ENCODE measurements at places on chromosomes 12 and 14.

GRCh38 chr12:78671295-78671694, 193.3 kb upstream of the SYT1 start:
- DNase-seq: no peak

GRCh38 chr12:91171476-91171875, 11.1 kb downstream of the DCN start:
- no peak for DNase-seq

GRCh38 chr14:58716706-58717105, 78.9 kb downstream of the DACT1 start:
- DNase-seq: no peak

DNA sequence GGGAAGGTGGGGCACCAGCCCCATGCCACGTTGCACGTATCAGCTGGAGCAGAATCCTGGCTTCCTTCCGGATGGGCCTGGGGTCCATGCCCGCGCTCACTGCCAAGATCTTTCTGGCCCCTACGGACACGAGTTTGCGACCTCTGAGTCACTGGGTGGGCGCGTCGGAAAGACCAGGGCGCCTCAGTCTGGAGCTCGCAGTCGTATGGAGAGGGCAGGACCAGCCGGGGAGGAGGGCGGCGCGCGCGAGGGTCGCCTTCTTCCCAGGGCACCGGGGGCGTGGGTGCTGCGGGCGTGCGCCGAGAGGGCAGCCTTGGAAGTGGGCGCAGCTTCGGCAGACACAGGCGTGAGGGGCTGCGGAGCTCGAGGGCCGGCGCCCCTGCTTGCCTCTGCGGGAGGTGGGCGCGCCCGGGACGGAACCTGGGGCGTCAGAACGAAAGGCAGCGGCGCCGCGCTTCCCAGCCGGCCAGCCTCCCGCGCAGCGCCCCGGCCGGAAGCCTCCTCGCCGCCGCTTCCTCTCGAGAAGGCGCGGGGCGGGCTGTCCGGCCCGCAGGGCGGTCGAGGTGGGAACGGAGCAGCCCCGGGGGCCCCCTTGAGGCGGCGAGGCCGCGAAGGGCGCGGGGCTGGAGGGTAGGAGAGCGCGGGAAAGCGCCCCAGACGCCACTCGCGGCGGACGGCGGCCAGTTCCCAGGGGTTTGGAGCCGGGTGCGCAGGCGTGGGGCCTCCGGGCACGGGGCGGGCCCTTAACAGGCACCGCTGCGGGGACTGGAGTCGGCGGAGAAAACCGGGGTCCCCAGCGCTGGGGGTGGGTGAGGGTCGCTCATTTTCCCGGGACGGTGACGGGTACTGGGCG, at the start of gene ARL6IP4:
Gene ARL6IP4 (plus strand): TSS at position 499 of the 853 bp plus-strand sequence. CDS start 459 bp downstream, outside the sequence.
- peak; percentile 37 for DNase-seq

GRCh38 chr12:94089891-94090290, 58.5 kb upstream of the PLXNC1 start:
- DNase-seq: no peak

DNA sequence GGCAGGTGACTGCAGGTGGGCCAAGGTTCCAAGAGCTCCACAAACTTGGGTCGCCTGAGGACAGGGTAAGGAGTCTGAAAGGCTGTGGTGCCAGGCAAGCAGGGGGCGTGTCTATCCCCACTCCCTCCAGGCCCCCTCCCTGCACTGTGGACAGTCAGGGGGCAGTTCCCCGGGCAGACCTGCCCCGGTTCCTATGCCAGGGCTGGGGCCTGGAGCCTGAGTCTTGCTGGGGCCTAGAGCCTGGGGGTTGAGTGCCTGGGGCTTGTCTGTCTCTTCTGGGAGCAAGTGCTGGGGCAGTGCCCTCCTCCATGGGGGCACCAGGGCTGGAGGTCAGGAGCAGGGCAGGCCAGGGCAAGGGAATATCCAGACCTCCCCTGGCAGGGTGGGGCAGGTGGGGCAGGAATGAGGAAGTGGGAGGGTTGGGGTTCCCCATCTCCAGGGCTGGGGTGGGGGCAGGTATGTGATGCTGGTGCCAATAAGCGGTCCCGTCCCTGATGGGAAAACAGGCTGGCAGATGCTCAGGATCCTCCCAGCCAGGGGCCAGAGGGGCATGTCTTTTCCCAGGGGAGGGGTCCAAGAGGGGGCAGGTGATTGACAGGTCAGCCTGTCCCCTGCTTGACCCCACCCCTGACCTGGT, 11.9 kb upstream of the TNFAIP2 start:
- DNase-seq: no peak

- DNase-seq: no peak
These were observed 13.5 kb upstream of the TAS2R46 start for GRCh38 chr12:11075642-11076041.
